Activated CD4-positive, alpha-beta T cell treated with anti-CD3 and anti-CD28 coated beads, Interleukin-2, Interleukin-6, amounts not matched to agents 100 ng/mL and 50 ng/mL, durations not matched to agents 16 hours and 8 hours (primary cell): ENCODE measurements at places on chromosomes 11 and 22.
A peak's percentile ranks its signal among the peaks of the same experiment; 100 is the strongest.

DNA sequence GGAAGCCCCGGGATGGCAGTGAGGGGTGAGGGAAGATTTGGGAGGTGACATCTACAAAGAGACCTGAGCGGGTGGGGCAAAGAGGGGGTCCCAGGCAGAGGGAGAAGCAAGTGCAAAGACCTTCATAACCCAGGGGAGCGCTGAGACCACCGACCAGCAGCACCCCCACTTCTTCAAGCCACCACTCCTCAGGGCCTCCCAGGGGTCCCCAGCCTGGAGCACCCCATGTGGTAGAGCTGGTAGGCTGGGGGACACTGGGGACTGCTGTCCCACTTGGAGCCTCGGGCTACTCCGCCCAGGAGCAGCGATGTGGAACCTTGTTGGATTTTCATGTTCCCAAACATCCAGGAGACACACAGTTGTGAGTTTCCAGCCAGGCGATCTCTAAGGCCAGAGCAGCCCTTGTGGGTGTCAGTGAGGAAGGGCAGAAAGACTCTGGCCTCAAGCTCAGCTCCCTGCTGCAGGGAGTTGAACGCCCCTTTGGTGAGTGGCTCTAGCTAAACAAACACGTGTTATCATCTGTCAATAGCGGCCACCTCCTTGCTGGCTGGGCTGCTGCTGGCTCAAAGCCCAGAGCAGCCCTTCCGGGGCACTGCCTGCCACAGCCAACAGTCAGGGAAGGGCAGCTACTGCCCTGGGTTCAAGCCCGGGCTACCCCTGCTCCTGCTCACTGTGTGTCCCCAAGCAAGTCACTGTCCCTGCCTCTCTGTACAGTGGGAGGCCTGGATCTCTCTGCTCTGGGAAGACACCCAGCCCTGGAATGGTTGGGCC lies 25.7 kb upstream of the CHKA start:
- DNase-seq: no peak

- DNase-seq: no peak
Observed at GRCh38 chr11:71154261-71154805, 98.0 kb downstream of the SHANK2 start.

GRCh38 chr11:75498556-75499255 lies 27.0 kb downstream of the GDPD5 start:
- DNase-seq: no peak

DNA sequence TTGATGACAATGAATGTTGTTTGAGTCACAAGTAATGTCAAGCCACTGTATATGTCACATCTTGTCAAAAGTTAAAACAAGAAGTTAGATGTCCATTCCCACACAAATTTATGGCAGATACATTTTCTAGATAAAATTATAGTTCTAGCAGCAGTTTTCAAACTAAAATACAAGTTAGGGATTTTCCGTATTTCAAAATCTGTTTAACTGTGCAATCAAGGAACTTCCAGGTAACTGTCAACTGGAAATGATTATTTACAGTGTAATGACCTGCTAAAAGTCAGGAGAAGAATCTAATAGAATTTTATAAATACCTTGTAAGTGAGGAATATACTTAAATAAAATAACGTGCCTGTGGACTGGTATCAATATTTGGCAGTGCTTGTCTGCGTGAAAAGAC lies 111.5 kb downstream of the PDE3B start:
- DNase-seq: no peak

DNA sequence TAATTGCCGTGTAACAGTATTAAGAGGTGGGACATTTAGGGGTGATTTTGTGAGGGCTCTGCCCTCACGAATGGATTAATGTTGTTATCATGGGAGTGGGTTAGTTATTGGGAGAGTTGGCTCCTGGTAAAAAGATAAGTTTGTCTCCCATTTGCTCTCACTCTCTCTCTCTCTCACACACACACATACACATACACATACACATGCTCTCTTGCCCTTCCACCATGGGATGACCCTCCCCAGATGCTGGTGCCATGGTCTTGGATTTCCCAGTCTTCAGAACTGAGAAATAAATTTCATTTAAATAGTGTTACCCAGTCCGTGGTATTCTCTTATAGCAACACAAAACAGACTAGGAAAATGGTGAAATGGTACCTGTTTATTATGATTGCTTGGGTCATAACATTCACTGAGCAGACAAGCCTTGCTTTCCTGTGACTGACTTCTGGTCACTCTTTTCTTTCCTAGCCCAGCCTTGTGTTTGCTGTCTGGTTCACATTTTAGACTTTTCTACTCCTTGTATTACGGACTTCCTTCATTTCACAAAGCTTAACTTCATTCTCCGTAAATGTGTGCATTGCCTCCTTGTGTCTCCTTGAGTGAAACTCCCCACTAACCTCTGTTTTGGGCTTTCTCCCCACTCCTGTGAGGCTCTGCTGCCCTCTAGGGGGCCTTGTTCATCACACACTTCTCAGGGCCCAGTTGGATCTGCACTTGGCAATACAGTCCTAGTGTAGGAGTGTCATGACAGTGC lies 206.5 kb upstream of the CTSC start:
- peak; percentile 91 for DNase-seq

GRCh38 chr22:47928631-47929030 lies 1166.2 kb downstream of the TBC1D22A start:
- no peak for DNase-seq

- no peak for DNase-seq
Observed at GRCh38 chr11:87840786-87841185, 334.5 kb downstream of the RAB38 start.

GRCh38 chr11:134853992-134854991 lies 442.2 kb upstream of the B3GAT1 start:
- no peak for DNase-seq

DNA sequence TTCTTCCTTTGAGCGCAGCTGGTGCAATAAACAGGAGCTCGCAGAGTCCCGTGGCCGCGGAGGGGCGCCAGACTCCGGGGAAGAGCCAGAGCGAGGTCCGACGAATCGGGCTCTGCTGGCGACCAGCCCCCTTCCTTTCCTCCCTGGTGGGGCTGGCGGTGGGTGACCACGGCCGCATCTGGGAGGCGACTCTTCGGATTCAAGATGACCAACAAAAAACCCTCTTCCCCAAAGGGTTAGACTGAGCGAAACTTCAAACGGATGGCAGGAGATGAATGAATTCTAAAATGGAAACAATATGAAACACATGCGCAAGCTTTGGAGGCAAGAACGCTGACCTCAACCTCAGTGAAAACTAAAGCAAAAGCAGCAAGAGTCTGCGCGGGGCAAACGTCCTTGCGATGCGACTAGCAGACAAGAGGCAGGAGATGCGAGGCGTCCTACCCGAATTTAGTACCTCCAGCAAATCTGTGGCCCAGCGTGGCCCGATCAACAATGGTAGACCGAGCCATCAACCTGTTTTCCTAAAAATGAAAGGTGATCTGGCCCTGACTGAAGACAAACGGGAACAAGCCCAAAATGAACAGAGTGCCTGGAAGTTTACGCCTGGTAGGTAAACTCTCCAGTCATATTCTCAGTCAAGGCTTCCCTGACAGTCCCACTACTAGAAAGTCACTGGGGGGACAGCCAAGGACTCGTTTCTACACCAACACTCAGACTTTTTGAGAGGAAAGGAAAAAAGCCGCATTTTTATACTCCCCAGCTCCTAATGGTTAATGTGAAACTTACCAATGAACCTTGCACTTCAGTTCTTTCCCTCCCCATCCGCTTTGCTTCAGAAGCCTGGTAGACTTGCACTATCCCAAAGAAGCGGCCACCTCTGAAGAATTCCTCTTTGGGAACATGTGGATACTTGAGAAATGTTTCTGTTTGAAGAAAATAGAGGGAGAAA lies 11.6 kb downstream of the MMP3 start:
- DNase-seq: peak; percentile 33

- DNase-seq: no peak
Observed at GRCh38 chr22:23306926-23307325, 126.6 kb downstream of the BCR start.

DNA sequence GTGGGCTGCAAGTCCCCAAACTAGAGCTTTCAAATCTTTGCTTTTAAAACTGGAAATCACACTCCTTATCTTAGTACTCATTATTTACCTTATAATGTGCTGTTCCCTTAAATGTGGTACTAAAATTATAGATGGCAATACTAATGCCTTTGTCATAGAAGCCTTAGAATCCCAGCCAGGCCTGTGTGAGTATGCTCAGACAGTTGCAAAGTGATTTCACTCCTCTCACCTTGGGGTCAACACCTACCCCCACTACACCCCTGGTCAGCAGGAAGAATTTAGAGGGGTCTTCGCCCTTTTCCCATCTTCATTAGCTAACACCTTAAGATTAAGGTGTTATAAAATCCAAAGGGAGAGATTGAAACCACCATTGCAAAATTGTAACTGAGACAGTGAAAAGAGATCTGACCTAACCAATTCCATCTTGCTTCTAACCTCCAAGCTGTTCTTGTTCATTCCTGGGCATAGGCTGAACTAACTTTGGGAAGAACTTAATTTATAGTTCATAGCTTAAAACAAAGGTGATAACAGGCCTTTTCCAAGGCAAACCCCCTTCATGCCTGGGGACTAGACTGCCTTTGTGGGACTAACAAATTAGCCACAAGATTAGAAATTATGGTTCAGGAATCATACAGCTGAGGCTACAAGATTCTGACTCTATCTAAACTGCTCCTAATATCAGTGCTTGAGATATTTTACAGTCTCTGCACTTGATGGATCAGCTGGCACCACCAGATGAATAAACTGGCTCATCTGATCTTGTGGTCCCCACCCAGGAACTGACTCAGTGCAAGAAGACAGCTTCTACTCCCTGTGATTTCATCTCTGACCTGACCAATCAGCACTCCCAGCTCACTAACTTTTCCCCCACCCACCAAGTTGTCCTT lies 10.4 kb upstream of the MRPL17 start:
- peak; percentile 67 for DNase-seq

DNA sequence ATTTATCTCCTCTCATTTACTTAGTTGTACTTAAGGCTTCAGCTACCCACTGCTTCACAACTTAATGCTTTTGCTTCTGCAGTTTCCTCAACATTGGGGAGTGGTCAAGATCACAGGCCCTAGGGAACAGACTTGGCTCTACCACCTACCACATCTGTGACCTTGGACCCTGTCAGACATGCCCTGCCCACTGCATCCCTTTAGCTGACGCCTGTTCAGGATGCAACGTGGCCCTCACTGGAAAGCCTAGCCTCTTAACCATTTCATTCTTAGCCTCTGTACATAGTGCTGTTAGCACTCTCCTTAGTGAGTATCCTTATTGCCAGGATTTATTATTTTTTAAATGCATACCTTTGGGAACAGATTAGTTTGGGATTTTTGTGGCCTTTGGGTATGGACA lies 34.4 kb downstream of the TNRC6B start:
- DNase-seq: no peak

GRCh38 chr11:64716473-64717267 lies 6.3 kb downstream of the NRXN2 start:
- DNase-seq: no peak

GRCh38 chr11:2711161-2711560 lies 11.4 kb upstream of the KCNQ1OT1 start:
- DNase-seq: no peak

- no peak for DNase-seq
Observed at GRCh38 chr11:19876750-19877149, 164.1 kb downstream of the NAV2 start.

- no peak for DNase-seq
Observed at GRCh38 chr11:28673691-28674432, 565.7 kb downstream of the METTL15 start.

DNA sequence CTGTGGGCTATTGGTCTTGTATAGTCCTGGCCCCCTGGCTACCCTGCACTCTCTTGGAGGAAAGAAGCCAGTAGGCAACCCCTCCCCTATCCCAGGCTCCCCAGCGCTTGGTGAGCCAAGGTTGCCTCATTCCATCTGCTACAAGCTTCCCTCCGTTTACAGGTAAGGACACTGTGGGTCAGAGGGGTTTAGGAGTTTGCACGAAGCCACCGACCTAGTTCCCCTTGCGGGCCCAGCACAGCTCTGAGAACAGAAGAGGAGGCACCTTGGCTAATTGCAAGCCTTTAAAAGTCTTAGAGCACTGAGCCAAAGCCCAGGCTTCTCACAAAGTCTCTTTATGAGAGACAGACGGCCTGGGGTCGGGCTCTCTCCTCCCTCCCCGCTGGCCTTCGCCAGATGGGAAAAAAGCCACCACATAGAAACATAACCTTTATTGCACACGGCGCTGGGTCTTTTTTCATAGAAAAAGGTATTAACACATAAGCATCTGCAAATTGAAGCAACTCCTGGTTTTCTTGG lies 99.8 kb downstream of the CEP164 start:
- no peak for DNase-seq

GRCh38 chr22:20551805-20552442 lies 44.5 kb downstream of the MED15 start:
- peak; percentile 70 for DNase-seq

- no peak for DNase-seq
Observed at GRCh38 chr22:35069541-35069940, 3.6 kb downstream of the ISX start.

DNA sequence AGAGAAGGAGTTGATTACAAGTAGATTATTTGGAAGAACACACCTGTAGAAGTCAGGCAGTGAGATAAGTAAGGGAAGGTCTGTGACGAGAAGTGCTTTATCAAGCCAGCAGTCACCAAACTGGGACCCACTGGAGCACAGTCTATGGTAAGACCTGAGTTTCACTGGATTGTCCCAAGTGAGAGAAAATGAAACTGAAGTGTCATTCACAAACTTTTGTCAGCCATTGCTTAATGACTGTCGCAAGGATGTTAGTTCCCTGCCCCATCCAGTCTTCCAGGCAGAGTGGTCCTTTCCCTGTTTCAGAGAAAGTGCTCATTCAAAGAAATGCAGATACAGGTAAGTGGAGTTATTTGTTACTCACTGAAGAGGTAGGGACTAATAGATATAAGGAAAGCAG lies 728.0 kb upstream of the TENM4 start:
- no peak for DNase-seq

- no peak for DNase-seq
Observed at GRCh38 chr22:41009222-41009948, 58.2 kb downstream of the RBX1 start.

- DNase-seq: no peak
Observed at GRCh38 chr22:24214467-24215285, 30.2 kb downstream of the GGT5 start.

- peak; percentile 76 for DNase-seq
Observed at GRCh38 chr22:22463855-22464540, 44.5 kb downstream of the ZNF280B start.

- no peak for DNase-seq
Observed at GRCh38 chr11:131829725-131830124, 459.3 kb downstream of the NTM start.

DNA sequence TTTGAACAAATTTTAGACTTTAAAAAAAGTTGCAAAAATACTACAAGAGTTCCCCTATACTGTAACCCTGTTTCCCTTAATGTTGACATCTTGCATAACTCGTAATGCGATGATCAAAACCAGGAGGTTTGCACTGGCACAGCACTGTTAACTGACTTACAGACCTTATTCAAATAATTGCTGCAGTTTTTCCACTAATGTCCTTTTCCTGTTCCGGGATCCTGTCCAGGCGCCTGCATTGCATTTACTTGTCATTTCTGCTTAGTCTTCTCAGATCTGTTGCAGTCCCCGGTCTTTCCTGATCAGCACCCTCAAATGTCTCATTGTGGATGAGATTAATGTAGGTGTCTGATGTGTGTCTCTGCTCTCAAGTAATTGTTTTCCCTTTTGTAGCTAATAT lies 32.0 kb downstream of the APLP2 start:
- no peak for DNase-seq
